Large intestine (tissue), 12 donors: ENCODE measurements at places on chromosomes 1 and 21.

- H3K4me1 ChIP-seq: no peaks in the 10 kb centered on the region
- peaks cover 51% of the 10 kb centered on the region for H3K36me3 ChIP-seq
- DNase-seq: no peak
- H3K27ac ChIP-seq: no peak overlapping the region
- H3K4me3 ChIP-seq: no peak overlapping the region
These were observed 89.7 kb downstream of the GTF2B start for GRCh38 chr1:88801575-88802208.

DNA sequence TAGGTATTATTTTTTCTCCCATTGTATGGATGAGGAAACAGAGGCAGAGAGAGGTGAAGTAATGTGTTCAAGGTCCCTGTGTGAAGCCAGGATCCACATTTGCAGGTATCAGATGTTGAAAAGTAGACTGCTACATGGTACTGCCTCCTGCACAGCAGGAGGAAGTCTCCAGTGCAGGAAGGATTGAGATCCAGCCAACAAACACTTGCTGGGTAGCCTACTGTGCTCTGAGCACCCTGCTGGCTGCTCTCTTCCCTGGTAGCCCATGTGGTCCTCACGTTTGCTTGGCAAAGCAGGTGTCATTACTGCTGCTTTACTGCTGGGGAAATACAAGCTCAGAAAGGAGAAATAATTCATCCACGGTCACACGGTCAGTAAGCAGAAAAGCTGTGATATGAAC lies 21.3 kb upstream of the GRIK3 start:
- H3K4me3 ChIP-seq: no peak overlapping the region
- H3K4me1 ChIP-seq: no peaks in the 10 kb centered on the region
- DNase-seq: no peak
- no peak overlapping the region for H3K27ac ChIP-seq
- no peaks in the 10 kb centered on the region for H3K27me3 ChIP-seq
- no peaks in the 10 kb centered on the region for H3K36me3 ChIP-seq

DNA sequence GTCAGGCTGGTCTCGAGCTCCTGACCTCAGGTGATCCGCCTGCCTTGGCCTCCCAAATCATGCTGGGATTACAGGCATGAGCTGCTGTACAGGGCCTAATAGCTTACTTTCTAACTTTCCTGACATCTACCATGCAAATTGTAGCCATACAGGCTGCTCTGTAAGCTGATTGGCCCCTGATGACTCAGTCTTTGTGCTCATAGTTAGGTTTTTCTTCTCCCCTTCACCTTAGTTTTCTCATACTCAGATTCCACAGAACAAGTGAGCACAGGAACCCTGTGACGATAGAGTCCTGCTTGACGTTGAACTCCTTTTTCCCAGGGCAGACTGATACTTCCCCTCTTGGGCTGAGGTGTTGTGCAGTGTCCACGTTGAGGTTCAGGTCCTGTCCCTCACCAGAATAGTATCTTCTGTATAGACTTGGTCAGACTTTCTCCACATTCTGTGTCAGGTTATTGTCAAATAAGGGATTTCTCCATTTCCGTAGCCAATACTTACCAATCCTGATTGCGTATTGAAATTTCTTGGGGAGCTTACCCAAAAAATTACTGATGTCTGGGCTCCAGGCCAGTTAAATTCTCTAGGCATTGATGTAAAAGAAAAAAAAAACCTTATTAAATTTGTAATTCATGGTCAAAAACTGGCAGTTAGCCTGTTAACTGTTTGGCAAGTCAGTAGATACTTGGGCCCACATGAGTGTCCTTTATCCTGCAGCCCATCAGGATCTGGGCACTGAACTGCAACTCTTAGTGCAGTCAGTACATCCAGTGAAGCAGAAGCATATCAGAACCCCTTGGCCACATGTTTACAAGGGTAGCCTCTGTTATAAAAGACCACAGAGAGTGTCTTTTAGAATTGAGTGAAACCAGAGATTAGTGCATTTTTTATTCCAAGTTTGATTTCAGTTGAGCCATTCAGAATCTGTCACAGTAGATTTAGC lies 118.2 kb downstream of the DYRK1A start:
- DNase-seq: no peak
- no peaks in the 10 kb centered on the region for H3K27me3 ChIP-seq
- H3K4me3 ChIP-seq: no peak overlapping the region
- H3K27ac ChIP-seq: no peak overlapping the region

GRCh38 chr1:109481646-109482045 lies 2.1 kb upstream of the ATXN7L2 start:
- DNase-seq: no peak
- peaks cover 4% of the 10 kb centered on the region for H3K36me3 ChIP-seq
- H3K4me1 ChIP-seq: peaks cover 12% of the 10 kb centered on the region
- no peak overlapping the region for H3K27ac ChIP-seq
- H3K27me3 ChIP-seq: peaks cover 39% of the 10 kb centered on the region

- no peak for DNase-seq
- H3K4me3 ChIP-seq: no peak overlapping the region
- H3K4me1 ChIP-seq: no peaks in the 10 kb centered on the region
- no peaks in the 10 kb centered on the region for H3K36me3 ChIP-seq
These were observed 21.4 kb downstream of the TRIM11 start for GRCh38 chr1:228385232-228385631.

GRCh38 chr1:153991151-153991630 lies 629 bp downstream of the RPS27 start:
- no peak for DNase-seq
- H3K27ac ChIP-seq: peak overlapping the region; percentile 52
- H3K27me3 ChIP-seq: no peaks in the 10 kb centered on the region
- H3K36me3 ChIP-seq: peaks cover 24% of the 10 kb centered on the region

DNA sequence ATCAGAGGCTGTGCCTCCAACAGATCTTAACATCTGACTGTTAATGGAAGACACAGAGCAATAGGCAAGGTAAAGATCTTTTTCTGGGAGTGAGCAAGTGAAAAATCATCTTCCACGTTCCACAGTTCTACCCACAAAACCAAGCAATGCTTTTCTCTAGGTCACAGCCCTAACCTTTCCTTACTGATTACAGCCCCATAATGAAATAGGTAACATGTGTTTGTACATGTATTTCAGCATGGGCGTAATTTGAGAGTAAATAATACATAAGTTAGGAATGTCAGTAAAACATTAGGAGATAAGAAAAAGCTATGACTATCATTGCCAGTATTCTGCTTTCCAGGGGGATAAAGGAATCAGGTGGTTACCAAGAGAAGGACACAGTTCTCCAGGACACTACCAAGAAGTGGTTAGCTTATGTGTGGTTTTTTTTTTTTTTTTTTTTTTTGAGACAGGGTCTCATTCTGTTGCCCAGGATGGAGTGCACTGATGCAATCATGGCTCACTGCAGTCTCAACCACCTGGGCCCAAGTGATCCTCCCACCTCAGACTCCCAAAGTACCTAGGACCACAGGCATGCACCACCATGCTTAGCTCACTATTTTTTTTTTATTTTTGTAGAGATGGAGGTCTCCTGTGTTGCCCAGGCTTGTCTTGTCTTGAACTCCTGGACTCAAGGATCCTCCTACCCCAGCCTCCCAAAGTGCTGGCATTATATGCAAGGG lies 72.0 kb downstream of the DAP3 start:
- no peak for DNase-seq

DNA sequence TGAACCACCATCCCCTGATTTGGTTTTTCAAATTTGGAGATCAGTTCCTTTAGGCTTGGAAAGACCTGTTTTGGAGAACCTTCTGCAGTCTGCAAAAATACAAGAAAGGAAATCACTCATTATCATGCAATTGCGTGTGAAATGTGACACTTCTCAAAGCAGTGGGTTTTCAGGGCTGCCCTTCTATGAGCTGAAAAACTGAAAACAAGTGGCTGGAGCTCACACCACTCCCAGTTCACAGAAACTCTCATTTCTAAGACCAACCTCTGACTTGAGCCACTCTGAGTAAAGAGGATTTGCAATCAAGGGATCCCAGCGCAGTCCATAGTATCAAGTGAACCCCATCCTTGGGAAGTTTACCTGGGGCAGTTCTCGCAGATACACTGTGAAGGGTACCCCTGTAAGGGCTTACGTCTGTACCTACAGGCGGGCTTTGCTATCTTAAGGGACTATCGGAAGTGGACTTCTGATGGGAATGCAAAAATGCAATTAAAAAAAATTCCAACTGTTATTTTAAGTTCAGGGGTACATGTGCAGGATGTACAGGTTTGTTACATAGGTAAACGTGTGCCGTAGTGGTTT lies 12.8 kb downstream of the SH2D1B start:
- H3K4me3 ChIP-seq: no peak overlapping the region
- no peaks in the 10 kb centered on the region for H3K4me1 ChIP-seq
- H3K36me3 ChIP-seq: no peaks in the 10 kb centered on the region
- DNase-seq: no peak

- H3K36me3 ChIP-seq: no peaks in the 10 kb centered on the region
- no peak for DNase-seq
- H3K27ac ChIP-seq: no peak overlapping the region
- H3K4me3 ChIP-seq: no peak overlapping the region
- H3K4me1 ChIP-seq: no peaks in the 10 kb centered on the region
These were observed 438.5 kb downstream of the PTPRU start for GRCh38 chr1:29674627-29675326.

- no peak overlapping the region for H3K27ac ChIP-seq
- H3K27me3 ChIP-seq: peaks cover 7% of the 10 kb centered on the region
- peak; percentile 55 for DNase-seq
- no peak overlapping the region for H3K4me3 ChIP-seq
- H3K4me1 ChIP-seq: peaks cover 7% of the 10 kb centered on the region
These were observed 66.6 kb downstream of the UBIAD1 start for GRCh38 chr1:11339346-11340232.

DNA sequence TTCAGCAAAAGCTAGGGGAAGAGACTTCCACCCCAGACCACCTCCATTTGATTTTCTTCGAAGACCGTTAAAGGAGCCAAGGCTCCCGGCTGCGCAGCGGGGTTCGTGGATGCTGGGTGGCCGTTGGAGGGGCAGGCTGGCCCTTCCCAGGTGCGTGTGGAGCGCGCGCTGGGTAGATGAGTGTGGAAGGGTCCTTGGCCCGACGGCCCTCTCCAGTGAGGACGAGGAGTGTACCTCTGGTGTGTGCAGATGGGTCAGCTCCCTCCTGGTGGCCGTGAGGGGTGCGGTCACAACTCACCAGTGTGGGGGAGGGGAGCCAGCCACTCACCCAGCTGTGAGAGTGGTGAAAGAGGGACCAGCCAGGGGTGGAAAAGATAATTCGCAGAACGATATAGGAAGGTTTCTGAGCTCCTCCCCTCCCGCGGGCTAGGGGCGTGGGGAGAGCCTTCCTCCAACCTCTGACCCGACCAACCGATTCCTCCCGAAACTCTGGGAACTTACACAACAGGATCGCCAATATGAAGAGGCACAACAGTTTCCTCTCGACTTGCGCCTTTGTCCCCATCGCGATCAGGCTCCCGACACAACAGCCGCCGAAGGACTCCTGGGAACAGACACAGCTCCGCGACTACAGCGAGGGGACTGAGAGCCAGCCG lies at the start of gene F11R:
F11R (minus strand) TSS at position 644 of the 656 bp plus-strand sequence; CDS start at position 565, 79 bp downstream.
- peak within 1 kb of the TSS; percentile 98 for H3K27ac ChIP-seq
- no peaks in the 10 kb centered on the region for H3K36me3 ChIP-seq
- peaks cover 28% of the 10 kb centered on the region for H3K4me1 ChIP-seq
- H3K27me3 ChIP-seq: no peaks in the 10 kb centered on the region

- H3K36me3 ChIP-seq: peaks cover 3% of the 10 kb centered on the region
- no peak for DNase-seq
- H3K4me1 ChIP-seq: peaks cover 28% of the 10 kb centered on the region
- H3K27me3 ChIP-seq: no peaks in the 10 kb centered on the region
- H3K4me3 ChIP-seq: no peak overlapping the region
These were observed 150.3 kb downstream of the DHRS3 start for GRCh38 chr1:12467570-12468286.

GRCh38 chr1:156112276-156113137 lies 2.0 kb upstream of the LMNA start:
- DNase-seq: no peak
- H3K27me3 ChIP-seq: no peaks in the 10 kb centered on the region

DNA sequence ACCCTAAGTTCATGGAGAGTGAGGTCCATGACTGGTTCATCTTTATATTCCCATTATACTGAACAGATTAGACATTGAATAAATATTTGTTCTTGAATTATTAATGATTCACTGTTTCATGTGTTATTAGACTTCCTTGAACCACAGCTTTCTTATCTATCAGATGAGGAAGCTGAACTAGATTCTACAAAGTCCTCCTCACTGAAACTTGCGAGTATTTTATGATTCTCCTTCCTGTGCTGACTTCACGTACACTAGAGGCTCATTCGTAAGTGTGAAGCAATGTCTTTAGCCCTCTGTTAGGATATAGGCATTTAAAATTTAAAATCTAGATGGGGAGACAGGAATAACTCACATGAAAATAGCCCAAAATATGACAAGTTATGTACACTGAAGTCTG lies 95.6 kb upstream of the IRF2BP2 start:
- peaks cover 23% of the 10 kb centered on the region for H3K4me1 ChIP-seq
- no peaks in the 10 kb centered on the region for H3K27me3 ChIP-seq
- no peak overlapping the region for H3K27ac ChIP-seq
- no peaks in the 10 kb centered on the region for H3K36me3 ChIP-seq
- H3K4me3 ChIP-seq: no peak overlapping the region
